ENCODE measurements at places on chromosomes 12 and 14. TPM values are rescaled to one million over a fixed set of nuclear protein-coding genes. Genes with fewer than 3 reads are reported as not detected.

DNA sequence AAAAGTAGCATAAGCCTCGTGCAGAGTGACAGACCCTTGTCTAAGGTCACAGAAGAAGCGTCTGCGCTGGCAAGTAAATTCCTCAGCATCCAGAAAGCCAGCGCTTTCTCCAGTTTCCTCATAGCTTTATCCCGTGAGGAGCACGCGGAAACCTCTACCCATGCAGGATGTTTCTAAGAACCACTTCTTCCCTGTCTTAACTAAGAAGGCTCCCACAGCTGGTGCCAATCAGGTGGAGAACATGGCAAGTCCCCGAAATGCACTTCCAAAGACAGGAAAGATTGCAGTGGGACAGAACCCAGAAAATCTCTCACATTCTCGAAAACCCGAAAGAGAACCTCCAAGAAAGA, 968 bp upstream of the ARID4A start:
- no peak for DNase-seq
- peaks cover 38% of the 10 kb centered on the region for H3K4me1 ChIP-seq
- no peaks in the 10 kb centered on the region for H3K27me3 ChIP-seq

The STON2 gene
- not detected for total RNA-seq

GRCh38 chr14:36504771-36505175, 15.3 kb downstream of the NKX2-1 start:
- peaks cover 76% of the 10 kb centered on the region for H3K27me3 ChIP-seq
- no peak overlapping the region for H3K27ac ChIP-seq
- H3K36me3 ChIP-seq: peaks cover 4% of the 10 kb centered on the region
- peaks cover 10% of the 10 kb centered on the region for H3K4me1 ChIP-seq

The DEPDC4 gene
- total RNA-seq: 1.6 TPM

The SYT1 gene
- total RNA-seq: 2.1 TPM

DNA sequence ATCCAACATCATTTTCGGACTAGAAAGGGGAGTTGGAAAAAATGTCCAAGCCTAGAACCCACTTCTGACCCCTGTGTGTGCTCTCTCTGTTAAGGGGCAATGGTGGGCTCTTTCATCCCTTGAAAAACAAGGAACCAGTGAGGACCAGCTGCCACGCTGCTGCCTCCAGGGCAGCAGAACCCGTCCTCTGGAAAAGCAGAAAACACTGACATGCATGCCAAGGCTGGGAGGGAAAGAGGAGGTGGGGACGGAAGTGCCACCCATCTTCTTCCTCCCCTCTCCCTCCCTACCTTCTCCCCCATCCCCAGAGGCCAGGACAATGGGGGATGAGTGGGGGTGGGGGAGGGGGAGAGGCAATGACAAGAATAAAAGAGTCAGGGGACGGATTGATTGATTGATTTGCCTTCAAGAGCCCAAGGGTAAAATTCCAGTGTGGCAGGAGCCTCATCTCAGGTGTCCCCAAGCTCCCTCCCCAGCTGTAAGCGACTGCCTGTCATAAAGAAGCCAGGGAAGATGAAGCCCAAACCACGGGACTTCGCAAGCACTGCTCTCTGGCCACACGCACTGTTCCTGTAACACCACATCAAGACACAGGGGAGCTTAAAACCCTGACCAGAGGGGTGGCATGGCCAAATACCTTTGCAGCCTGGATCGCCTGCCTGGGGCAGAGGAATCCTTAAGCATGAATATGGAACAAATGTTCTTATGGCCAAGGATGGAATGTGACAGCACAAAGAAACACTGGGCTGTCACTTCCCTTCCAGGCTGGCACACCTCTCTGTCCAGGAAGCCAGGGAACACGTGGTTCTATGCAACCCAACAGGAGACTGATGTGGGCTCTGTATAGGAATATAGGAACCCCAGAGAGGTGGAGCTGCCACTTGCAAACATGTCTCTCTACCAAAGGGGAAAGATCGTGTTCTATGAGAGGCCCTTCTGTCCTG, 38.9 kb upstream of the BDKRB2 start:
- H3K27ac ChIP-seq: no peak overlapping the region
- H3K4me1 ChIP-seq: peaks cover 4% of the 10 kb centered on the region
- no peak for DNase-seq
- no peak overlapping the region for H3K4me3 ChIP-seq
- H3K36me3 ChIP-seq: peaks cover 5% of the 10 kb centered on the region
- peaks cover 23% of the 10 kb centered on the region for H3K27me3 ChIP-seq

DNA sequence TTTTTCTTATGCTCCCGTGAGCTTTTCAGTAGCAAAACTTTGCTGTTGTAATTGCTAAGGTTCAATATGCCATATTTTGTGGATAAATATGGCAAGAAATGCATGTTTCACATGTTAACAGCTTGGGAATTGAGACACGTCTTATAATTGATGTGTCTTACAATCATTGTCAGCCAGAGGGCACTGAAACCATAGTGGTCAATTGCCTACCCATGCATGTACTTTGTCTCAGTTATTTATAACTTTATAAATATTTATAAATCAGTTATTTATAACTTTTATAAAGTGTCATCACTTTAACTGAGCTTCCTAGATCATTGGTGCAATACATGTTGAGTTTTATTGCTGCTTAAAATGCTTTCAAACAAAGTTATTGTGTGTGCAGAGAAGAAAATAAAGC, 82.0 kb downstream of the CATSPERB start:
- H3K36me3 ChIP-seq: peaks cover 5% of the 10 kb centered on the region
- no peak overlapping the region for H3K27ac ChIP-seq
- no peak for DNase-seq
- peaks cover 15% of the 10 kb centered on the region for H3K27me3 ChIP-seq
- peaks cover 2% of the 10 kb centered on the region for H3K4me1 ChIP-seq
- no peak overlapping the region for H3K4me3 ChIP-seq

DNA sequence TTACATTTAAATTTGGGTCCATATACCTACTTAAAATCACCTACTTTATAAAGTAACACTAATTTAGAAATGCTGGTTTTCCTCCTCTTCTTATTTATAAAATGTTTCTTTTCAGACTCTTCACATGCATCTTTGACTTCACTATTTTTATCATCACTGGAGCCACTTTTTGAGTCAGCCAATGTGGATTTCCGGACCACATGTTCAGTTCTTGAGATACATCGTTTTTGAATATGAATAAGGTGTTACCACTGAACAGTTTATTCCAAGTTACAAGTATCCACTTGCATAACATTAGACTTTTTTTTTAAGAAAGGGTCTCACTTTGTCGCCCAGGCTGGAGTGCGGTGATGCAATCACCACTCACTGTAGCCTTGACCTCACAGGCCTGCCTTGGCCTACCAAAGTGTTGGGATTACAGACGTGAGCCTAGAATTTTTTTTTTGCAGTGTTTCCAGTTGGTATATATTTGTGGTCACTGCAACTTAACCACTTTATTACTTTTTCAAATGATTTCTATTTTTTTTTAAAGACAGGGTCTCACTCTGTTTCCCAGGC, 5.7 kb downstream of the FNTB start:
- no peak overlapping the region for H3K27ac ChIP-seq
- DNase-seq: no peak
- no peak overlapping the region for H3K4me3 ChIP-seq
- H3K36me3 ChIP-seq: no peaks in the 10 kb centered on the region
- no peaks in the 10 kb centered on the region for H3K27me3 ChIP-seq
- peaks cover 17% of the 10 kb centered on the region for H3K4me1 ChIP-seq

- no peak overlapping the region for H3K27ac ChIP-seq
- no peak for DNase-seq
- no peaks in the 10 kb centered on the region for H3K27me3 ChIP-seq
- H3K4me1 ChIP-seq: peaks cover 5% of the 10 kb centered on the region
- peaks cover 7% of the 10 kb centered on the region for H3K36me3 ChIP-seq
Measured at GRCh38 chr12:67818459-67818903, 169.9 kb downstream of the DYRK2 start.

DNA sequence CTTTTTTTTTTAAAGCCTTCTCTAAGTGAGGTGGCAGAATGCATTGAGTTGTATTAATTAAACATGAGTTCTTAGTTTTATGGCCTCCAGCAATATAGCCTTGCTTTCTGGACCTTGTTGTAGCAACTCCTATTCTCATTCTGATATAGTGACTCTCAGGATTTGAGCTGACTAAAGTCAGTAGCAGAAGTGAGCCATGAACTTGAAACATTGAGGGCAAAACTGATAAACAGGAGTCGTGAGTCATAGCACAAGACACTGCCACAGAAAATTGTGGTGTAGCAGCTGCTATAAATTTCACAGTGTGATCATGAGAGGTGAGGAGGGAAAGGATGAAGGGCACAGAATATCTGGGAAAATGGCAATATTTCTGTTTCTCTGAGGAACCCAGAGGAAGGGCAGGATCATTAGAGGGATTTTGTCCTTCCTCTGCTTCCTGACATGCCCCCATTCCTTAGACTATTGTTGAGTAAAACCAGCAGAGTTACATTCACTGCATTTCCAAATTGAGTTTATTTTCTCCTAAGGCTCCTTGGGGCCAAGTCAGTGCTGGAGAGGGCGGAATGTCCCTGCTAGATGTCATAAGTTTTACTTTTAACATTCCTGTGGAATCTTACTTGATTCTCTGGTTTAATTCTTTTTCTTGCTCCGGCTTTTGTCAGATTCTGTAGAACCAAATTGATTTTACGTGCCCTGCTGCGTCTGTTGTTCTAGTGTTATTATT, 7.5 kb downstream of the KLRG1 start:
- no peak overlapping the region for H3K4me3 ChIP-seq
- no peaks in the 10 kb centered on the region for H3K4me1 ChIP-seq
- no peak for DNase-seq
- H3K27me3 ChIP-seq: no peaks in the 10 kb centered on the region
- no peak overlapping the region for H3K27ac ChIP-seq
- H3K36me3 ChIP-seq: no peaks in the 10 kb centered on the region
